Suprapubic skin (tissue), 4 donors: ENCODE measurements at places on chromosomes 3 and 15. TPM values are rescaled to one million over a fixed set of nuclear protein-coding genes. Genes with fewer than 3 reads are reported as not detected.

The SLC9C1 gene
- total RNA-seq, result not detected

The RPL14 gene
- total RNA-seq, result 485 TPM

The AQR gene
- total RNA-seq, result 41.1 TPM

The LXN gene
- total RNA-seq, result 8.4 TPM
